Inflammatory macrophage (primary cell): ENCODE measurements at places on chromosomes 6 and 20.

DNA sequence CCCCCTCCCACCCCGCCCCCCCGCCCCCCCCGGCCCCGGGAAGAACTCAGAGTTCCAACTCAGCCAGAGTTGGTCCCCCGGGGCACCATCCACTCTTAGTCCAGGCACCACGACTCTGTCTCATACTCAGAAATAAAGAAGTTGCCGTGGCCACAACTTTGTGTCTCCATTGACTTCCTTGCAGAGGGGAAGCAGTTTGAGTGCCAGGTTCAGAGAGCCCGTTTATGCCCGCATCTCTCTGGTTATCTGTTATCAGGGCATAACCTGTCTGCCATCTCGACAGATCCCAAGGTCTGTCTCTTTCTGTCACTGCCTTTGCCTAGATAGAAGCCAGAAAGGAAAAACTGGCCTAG is 605 bp downstream of the CDC5L start:
- no peak for DNase-seq

- DNase-seq, result peak; percentile 25
Measured at GRCh38 chr6:5851261-5851757, 155.4 kb downstream of the NRN1 start.

DNA sequence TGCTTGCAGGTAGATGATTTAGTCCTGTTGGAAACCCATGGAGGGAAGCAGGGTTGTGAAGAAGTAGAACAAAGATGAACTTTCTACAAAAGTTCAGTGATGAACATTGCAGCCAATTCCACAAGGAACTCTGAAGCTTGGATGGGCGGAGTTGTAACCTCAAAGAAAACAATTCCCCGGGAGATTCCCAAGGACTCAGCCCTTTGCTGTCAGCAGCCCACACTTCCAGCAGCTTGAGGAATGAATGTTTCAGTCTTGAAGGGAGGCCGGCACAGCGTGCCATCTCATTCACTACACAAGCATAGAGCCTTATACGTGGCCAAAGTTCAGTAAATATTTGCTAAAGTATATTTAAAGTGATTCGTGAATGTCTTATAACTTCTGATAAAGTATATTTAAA is 269.4 kb downstream of the NKAIN2 start:
- DNase-seq, result no peak

GRCh38 chr6:21455071-21455470 is 138.5 kb upstream of the SOX4 start:
- no peak for DNase-seq

- peak; percentile 58 for DNase-seq
Measured at GRCh38 chr6:148448369-148449012, 105.9 kb downstream of the SASH1 start.

DNA sequence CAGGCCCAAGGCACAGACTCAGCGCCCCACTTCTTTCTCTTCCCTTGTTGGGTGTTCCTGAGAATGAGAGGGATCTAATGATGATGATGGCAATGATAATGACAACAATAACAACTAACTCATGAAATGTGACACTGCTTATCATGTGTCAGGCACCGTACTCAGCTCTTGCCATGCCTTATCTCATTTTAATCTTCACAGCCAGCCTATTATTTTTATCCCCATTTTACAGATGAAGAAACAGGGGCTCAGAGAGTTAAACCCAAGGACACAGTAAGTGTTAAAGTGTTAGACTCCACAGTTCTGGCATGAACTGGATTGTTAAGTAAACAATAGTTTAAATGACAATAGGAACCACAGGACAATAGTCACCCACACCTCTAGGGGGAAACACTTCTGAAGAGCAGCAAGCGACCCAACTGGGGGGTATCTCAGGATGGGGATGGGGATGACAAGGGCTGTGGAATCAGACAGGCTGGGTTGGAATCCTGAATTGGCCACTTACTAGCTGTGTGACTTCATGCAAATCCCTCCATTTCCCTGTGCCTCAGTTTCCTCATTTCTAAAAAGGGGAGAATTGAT is 12.5 kb downstream of the RSPH9 start:
- no peak for DNase-seq

DNA sequence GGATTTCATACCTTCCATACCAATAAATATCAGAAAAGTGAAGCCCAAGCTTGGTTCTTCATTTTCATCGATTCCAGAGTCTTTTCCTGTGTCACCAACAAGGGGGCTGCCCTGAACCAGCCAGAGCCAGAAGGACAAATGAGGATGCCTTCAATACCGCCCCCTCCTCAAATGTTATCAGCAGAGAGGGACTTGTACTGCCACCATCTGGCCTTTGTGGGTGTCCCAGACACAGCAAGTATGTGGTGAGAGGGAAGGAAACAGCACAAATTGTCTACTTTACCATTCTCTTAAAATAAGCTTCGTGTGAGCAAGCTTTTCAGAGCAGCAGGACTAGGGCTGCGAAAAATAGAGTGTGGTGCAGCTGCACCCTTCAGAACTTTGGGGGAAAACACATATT is 165.3 kb downstream of the SOBP start:
- peak; percentile 43 for DNase-seq

DNA sequence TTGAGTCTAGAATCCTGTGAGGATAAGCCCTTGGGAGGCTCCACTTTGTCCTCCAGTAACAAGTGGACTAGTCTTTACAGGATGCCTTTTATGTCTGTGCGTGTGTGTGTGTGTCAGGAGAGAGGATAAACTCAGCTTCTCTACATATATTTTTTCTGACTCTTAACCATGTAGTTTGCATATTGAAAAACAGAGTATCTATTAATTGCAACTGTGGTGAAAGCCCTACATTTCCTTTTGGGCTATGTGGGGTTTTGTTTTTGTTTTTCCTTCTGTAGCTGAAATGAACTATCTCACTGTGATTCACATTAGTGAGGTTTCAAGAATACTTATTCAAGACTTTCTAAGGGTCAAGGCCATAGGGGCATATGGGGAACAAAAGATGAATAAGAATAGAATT is 17.7 kb downstream of the TPBG start:
- no peak for DNase-seq

DNA sequence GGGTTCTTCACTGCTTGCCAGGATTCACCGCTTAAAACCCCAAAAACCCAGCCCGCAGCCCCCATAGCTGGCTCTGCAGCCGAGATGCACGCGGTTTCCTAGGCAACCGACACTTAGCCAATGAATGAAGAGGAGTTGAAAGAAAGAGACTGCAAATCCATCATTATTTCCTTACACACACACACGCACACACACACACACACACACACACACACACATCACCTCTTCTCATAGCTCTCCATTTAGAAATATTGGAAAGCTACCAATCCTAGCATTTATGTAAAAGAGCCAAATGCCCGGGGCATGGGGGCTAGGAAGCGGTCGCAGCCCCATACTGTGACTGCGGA is 3.4 kb upstream of the TUBB2B start:
- no peak for DNase-seq

GRCh38 chr20:36493051-36493800 is 48.1 kb upstream of the MYL9 start:
- DNase-seq, result peak; percentile 10
